ENCODE measurements at places on chromosomes 11 and 22. TPM values are rescaled to one million over a fixed set of nuclear protein-coding genes. Genes with fewer than 3 reads are reported as not detected.

Gene LRRC32
- 16.1 TPM for total RNA-seq

Gene RAG1
- total RNA-seq: 1.1 TPM

Gene IGSF9B
- total RNA-seq: 0.07 TPM

Gene MISFA
- 0.28 TPM for total RNA-seq

Gene TMEM184B
- 43.7 TPM for total RNA-seq

Gene FAT3
- total RNA-seq: under 0.01 TPM

Gene OR8B2
- not detected for total RNA-seq

Gene TYMP
- 14.4 TPM for total RNA-seq

Gene SCGB1A1
- not detected for total RNA-seq

Gene LSP1
- not detected for total RNA-seq

Gene OR4D5
- total RNA-seq: not detected

Gene ADAMTS8
- total RNA-seq: not detected

Gene OSBPL5
- 32.9 TPM for total RNA-seq

Gene TREH
- not detected for total RNA-seq

Gene TRIM51
- total RNA-seq: not detected
